ENCODE measurements at places on chromosomes 13 and 19.

GRCh38 chr13:28001837-28002473, 13.5 kb upstream of the URAD start:
- no peak for DNase-seq

DNA sequence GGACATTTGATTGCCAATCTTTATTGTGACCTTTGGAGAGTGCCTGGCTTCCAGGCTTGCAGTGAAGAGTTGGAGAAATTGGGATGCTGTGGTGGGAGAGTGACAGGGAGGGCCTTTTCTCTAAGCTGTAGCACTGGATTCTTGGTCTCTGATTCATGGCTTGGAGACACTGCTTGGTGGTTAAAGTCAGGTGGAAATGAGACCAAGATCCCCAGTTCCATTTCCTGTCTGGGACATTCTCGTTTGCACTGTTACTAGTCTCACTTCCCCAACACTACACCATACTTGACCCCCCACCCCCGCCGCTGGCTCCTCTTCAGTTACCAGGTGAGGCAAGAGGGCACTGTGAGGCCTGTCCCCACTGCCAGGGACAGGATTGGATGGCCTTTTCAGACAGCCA, 2.9 kb downstream of the SUPT5H start:
- no peak for DNase-seq

- no peak for DNase-seq
These were observed 27.2 kb downstream of the ATP4B start for GRCh38 chr13:113630804-113631203.

GRCh38 chr13:78976696-78977095, 317.7 kb upstream of the OBI1 start:
- no peak for DNase-seq

DNA sequence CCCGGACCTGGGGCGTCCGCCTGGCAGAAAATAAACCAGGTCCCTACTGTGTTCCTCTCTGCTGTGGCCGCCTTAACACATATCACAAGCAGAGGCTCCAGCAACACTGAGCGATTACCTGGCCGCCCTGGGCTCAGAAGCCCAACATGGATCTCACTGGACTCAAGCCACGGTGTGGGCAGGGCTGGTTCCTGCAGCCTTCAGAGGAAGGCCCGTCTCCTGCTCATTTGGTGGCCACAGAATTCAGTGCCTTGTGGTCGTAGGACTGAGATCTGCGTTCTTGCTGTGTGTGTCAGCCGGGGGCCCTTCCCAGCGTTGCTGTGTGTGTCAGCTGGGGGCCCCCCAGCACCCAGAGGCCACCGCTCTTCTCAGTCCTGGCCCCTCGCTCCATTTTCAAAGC, 30.2 kb downstream of the C2CD4C start:
- no peak for DNase-seq

DNA sequence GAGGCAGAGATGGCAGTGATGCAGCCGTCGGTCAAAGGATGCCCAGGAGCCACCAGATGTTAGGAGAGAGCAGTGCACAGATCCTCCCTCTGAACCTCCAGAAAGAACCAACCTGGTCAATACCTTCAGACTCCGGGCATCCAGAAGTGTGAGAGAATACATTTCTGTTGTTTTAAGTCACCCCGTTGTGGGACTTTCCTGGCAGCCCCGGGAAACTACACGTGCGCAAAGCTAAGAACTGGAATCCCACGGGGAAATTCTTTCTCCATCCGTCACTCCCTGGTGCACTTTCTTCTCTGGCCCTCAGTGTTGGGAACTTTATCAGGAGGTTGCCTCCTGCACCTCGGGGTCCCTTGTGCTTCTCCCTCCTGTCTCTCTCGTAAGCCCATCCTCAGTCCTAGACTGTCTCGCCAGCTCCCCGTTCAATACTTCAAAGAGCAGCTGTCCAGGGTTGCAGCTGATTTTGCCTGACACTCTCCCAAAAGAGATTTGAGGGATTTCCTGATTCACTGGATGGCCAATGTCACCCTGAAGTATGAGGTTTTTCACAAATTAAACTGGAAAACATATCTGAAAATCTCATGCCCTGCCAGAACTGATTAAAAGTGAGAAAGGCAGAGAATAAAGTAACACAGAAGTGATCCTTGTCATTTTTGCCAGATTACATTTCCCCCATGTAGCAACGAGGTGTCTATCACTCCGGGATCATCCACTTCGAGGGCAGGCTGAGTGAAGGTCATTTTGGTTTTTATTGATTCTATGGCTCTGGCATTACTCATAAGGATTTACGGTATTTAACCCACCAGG, 136.8 kb downstream of the DCT start:
- DNase-seq, result no peak

DNA sequence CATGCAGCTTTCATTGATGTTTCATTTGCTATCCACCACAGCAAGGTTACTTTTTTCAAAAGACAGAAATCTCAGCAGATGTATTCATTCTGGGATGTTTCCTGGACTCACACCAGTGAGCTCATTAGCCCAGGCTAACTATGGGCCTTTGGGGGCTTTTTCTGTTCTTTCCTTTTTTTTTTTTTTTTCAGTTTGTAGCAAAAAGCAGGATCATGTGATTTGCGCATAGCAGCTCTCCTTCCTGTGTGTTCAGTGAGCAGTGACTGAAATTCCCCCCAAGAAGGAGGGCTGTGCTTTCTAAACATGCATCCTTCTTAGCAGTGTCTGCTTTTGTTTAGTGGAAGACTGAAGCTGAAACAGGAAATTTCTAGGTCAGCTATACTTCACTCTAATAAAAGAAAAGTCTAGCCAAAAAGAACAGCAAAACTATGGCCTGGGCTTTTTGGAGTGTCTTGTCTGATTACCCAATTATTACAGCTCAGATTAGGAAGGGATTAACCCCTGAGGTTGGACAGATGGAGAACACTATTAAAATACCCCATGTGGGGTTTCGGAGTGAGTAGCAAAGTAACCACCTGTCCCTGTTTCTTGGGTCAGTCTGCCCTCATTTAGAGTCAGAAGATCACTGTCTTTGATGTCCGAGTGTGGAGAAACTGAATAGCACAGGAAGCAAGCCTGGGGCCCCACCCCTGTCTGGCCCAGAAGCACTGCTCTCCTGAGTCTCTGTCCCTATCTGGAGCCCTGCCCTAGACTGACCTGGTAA, 8.9 kb upstream of the AMER2 start:
- DNase-seq, result no peak

DNA sequence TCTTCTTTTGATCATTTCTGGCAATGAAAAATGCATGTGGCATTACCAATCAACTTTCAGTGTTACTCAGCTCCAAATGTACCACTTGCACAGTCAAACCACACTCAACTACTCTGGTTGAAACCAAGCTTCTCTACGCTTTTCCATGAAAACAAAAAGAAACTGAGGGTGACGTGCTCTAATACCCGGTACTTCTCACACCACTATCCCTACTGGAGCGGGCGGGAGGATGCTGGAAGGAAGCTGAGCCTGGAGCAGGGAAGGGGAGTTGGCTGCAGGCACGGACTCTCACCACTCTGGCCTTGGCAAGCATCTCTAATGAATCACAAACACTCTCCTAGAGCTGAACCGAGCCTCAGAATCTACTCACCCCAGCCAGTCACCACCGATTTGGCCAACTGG, 48.2 kb downstream of the STK24 start:
- no peak for DNase-seq

- DNase-seq, result no peak
These were observed 2358.4 kb downstream of the PCDH9 start for GRCh38 chr13:64871742-64872141.

DNA sequence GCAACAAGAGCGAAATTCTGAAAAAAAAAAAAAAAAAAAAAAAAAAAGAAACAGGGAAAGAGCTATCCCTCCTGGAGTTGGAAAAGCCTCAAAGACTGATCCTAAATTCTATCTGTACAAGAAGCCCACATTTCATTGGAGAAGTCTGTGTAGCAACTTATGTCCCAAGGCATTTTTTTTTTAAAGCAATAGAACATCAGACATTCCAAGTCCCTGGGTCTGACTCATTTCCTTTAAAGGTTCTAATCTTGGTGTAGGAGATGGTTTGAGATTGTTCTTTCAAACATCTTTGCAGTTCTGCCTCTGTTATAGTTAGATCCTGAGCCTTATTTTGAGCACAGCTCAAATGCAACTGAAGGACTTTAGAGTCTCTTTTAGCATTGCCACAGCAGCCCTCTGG, 706.5 kb upstream of the MIR17HG start:
- no peak for DNase-seq

GRCh38 chr13:36801035-36801434, 18.0 kb upstream of the RFXAP start:
- no peak for DNase-seq

DNA sequence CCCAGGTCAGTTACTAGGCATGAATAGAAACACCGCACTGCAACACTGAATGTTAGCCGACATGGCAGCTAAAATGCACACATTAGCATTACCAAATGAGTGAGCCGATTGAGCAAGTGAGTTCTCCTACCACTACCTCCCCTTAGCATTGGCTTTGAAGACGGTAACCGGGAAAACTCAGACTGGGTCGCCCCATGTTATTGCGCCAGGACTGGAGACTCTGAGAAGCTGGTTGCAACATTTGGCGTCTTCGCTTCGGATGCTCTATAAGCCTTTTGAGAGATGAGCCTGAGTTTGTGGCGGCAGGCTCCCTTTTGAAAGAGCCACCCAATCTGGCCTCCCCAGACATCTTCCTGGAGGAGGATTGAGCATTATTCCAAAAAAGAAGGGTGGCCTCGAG, 68.5 kb upstream of the POMP start:
- no peak for DNase-seq

DNA sequence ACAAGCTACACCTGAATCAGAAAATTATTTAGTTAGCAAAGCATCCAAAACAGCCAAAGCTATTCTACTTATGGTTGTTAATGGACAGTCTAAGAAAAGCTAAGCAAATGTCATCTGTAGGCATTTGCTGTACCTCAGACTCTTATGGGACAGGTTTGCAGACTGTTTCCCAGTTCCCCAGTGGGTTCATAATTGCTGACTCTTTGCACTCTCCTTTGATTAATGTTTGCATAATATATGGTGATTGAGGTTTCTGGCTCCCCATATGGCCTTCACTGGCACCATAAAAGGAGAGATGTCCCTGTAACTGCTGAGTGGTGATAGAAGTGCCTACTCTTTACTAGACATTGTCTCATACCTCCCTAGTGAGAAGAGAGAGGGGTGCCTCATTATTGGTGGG, 142.1 kb downstream of the GPC6 start:
- no peak for DNase-seq

DNA sequence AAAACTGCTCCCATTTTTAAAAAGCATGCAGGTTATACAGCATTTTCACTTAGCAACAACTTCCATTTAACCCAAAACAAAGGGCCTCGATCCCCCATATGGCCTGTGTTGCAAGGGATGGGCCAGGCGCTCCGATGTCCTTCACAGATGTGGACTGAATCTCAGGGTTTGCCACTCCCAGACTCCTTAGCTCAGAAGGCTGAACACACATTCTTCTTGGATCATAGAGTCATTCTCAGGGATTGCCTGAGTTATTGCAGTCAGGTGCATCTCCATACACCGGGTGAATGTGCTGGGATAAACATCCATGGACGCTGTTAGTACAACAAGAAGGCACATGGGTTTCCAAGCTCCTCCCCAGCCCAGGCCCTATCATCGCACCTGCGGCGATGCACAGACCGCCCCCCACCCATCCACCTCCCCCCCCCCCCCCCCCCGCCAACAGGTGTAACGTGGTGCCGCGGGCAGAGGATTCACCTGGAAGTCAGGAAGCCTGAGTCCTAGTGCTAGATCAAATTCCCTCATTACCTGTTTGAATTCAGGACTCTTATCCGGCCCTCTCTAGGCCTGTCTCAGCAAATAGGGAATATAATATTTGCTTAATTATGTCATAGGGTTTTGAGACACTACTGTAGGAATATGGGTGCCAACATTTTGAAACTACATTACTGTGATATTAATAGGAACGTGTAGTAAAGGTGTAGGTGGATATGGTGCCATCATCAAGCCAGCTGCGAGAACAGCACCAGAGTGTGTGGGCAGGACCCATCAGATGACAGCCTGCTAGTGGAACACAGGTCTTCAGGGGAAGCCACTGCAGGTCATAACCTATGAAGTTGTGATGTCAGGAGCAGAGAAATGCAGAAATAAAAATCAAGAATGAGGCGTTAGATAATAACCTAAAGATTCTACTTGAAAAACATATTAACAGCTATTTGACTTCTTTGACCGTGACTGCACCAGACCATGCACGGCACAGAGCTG, 110.9 kb downstream of the SACS start:
- no peak for DNase-seq

DNA sequence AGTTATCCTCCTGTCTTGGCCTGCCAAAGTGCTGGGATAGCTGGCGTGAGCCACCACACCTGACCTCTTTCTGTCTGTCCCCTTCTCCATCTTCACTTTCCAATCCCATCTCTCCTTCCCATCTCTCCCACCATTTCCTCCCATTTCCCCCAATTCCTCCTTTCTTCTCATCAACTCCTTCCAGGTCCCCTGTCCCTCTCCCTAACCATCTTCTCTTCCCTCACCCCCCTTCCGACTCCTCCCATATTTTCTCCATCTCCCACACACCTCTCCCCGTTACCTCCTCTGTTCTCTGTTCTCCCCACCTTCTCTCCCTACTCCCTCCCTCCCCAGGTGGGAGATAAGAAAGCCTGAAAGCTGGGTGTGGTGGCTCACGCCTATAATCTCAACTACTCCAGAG, 40.6 kb downstream of the KEAP1 start:
- no peak for DNase-seq

DNA sequence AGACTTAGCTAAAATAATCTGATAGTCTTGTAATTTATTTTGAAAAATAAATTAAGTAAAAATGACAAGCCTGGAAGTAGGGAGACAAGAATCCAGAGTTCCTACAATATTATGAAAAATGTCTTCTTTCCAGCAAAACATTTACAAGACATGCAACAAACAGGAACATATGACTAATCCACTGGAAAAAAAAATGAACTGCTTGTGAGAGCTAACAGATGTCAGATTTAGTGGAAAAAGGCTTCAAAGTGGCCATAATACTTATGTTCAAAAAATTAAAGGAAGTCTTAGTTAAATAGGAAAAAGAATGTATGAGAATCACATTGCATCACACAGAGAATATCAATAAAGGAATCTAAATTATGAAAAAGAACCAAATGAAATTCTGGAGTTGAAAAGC, 2082.0 kb upstream of the PCDH20 start:
- DNase-seq, result no peak

DNA sequence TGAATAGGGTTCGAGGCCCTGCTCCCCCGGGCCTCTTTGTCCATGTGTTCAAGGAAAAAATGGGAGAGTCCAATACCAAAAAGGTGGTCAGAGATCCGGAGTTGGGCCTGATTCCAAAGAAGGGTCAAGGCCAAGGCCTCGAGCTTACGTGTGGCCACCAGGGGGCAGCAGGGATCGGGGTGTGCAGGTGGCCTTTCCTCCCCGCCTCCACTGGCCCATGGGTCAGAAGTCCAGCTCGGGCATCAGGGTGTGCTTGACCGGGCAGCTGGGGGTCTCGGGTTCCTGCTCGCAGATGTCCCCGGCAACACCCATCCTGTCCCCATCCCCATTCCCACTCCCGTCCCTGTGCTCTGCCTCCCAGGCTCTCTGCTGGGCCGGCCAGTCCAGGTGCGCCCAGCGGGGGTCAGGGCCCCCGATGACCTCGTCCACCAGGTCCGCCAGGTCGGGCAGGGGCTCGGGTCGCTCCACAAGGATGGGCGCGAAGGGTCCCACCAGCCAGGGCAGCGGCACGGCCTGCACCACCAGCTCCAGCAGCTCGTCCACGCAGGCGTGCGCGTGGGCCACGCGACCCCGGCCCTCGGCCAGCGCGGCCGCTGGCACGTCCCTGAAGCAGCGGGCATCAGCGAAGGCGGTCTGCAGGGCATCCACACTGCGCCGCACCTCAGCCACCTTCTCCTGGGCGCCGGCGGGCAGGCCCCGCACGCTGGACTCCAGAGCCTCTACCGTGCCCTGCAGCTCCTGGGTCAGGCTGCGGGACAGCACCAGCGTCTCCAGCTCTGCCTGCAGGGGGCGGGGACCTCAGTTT, 5.2 kb upstream of the PLIN4 start:
- peak; percentile 70 for DNase-seq

- DNase-seq, result no peak
These were observed 7.3 kb upstream of the SIGLEC5 start for GRCh38 chr19:51637362-51637978.

All from type B pancreatic cell (in vitro differentiated cells).